ENCODE measurements at places on chromosomes 3 and 15. TPM values are rescaled to one million over a fixed set of nuclear protein-coding genes. Genes with fewer than 3 reads are reported as not detected.
A peak's percentile ranks its signal among the peaks of the same experiment; 100 is the strongest.

DNA sequence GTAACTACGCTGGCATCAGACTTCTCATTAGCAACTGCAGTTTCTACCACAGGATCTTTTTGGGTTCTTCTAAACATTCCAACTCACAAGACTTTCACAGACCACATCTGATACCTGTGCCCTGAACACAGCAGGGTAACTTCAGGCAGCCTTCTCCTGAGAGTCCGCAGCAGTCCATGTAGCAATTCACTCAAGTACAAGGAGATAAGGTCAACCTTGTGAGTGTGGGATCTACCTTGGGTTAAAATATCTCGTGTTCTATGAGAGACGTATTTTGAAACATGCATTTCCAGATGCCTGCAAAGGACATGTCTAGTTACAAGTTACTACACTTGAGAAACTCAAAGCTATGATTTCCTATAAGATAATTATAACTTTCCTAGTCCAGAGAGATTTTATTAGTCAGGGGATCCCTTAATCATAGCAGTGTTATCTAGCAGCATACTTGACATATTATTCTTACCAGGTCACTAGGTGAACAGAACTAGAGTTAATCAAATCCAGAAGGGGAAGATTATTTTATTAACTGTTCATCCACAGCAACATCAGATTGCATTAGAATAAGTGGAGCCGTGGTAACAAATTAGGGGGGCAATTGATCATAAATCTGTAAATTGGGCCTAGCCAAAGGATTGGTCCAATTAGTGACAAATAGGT lies 66.4 kb downstream of the ASTE1 start:
- no peak for DNase-seq

DNA sequence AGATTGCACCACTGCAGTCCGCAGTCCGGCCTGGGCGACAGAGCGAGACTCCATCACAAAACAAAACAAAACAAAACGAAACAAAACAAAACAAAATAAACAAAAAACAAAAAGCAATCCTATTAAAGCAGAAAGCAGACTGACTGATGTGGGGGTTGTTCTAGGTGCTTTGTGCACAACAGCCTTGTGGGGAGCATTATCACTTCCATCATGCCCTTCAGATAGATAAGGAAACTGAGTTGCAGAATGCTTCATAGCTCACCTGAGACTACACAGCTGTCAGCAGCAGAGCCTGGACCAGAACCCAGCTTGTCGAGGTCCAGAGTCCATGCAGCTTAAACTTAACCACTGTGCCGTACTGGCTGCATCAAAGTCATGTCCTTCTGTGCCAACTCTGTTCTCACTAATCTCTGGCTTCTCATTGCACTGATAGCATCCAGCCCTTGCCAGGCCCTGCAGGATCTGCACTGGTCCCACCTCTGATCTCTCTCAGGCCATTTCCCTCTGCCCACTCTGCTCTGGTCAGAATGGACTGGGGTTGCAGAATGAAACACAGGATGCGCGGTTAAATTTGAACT lies 47.6 kb upstream of the MRPS22 start:
- no peak for DNase-seq

DNA sequence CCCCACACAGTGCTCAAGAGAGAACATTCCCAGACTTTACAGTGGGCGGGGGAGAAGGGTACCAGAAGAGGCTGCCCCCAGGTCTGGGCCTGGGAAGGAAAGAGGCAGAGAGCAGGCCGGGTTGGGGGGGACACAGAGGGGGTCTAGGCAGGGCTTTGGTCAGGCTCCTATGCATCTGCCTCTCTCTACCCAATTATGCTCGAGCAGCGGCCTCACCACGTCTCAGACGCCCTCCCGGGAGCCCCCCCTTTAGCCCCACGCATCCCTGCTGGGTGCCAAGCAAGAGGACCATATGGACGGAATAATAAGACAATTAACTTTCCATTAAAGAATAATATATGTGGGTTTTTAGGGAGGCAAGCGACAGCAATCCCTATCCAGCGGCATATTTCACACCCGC lies 32.8 kb downstream of the CACNA2D2 start:
- no peak for DNase-seq

DNA sequence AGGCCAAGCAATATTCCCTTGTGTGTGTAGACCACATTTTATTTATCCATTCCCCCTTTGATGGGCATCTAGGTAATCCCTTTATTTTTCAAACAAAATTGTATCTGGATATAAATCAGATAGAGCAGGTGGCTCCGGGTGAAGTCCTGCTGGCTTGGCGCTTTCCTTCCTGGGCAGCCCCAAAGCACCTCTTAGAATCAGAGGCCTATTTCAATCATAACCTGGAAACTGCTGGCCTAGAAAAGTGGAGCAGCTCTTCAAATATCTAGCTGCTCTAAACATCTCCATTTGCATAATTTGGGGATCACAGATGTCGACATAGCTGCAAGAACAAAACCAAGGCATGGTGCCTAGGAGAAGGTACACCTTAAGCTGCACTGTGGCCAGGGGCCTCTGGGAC lies 40.2 kb downstream of the RASGRF1 start:
- no peak for DNase-seq

DNA sequence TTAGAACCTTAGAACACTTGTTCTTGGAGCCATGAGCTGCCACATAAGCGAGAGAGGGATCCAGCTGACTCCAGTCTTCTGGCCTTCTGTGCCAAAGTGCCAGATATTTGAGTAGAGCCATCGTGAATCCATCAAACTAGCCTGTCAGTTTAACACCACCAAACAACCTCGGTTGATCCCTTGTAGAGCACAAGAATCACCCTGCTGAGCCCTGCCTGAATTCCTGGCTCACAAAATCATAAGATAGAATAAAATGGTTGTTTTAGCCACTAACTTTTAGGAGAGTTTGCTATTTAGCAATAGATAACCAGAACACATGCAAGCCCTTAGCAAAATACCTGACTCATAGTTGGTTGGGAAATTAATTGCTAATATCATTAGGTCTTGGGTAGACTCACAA lies 407.6 kb upstream of the PROK2 start:
- no peak for DNase-seq

- DNase-seq, result no peak
Observed at GRCh38 chr3:154242766-154243165, 81.5 kb downstream of the DHX36 start.

DNA sequence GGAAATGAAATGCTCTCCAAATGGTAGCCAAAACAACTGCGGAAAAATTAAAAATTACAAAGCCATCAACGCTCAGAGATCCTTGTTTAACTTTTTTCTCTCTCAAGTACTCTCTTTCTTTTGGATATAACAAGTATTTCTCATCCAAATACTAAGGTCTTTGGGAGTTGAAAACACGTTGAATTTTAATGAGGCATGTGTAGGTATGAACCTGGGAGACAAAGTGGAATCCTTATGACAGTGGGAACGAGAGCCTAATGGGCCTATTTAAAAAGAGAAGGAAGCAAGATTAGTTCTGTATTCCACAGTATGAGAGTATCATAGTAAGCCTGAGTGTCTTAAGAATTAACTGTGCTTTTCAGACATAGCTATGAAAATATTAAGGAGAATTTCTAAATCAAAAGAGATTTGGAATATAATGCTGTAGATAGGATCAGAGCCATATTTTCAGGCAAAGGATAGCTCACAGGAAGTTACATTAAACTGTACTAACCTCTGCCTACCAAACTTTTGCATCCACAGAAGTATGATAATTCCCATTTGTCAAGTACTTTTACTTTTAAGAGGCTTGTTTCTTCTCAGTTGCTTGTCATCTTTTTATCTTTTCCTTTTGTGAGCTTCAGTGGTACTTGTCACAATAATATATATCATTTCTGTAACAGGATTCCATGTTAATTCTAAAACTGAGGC lies 759 bp downstream of the CD96 start:
- no peak for DNase-seq

- no peak for DNase-seq
Observed at GRCh38 chr15:91890614-91891013, 37.1 kb downstream of the SLCO3A1 start.

DNA sequence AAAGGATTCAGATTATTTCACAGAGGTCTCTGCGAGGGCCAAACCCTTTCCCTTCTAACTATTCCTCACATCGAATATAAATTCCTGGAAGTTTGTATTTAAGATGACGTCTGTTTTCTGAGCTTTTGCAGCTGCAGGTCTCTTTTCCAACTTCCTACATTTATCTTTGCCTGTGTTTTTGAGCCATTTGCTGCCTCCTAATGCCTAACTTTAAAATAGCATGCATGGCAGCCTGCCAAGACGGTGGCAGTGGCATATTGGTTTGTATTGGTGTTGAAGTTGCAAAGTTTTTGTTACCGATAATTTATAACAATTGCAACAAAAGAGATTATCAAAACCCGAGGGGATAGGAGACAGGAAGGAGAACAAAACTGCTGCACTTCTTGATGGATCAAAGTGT lies 187.1 kb upstream of the DNAJC19 start:
- peak; percentile 52 for DNase-seq

GRCh38 chr15:66042624-66043023 lies 173.3 kb downstream of the RAB11A start:
- DNase-seq, result no peak

GRCh38 chr3:49165771-49166751 lies at the start of gene CCDC71:
CCDC71 (minus strand) TSS chr3:49166331; CDS start chr3:49164208, 2,123 bp downstream.
- peak; percentile 56 for DNase-seq

The HHATL gene
- not detected for total RNA-seq

The FETUB gene
- 4.0 TPM for total RNA-seq

The EIF4E3 gene
- 12.9 TPM for total RNA-seq

The SH2D7 gene
- total RNA-seq, result not detected

The SHF gene
- total RNA-seq, result 19.4 TPM

The FAIM gene
- 5.1 TPM for total RNA-seq

All from lower leg skin (tissue), 4 donors.